Stimulated activated CD8-positive, alpha-beta memory T cell treated with anti-CD3 and anti-CD28 coated beads, Interleukin-15, amount 100 ng/mL, for 24 hours (primary cell): ENCODE measurements at places on chromosomes 5 and 9.

DNA sequence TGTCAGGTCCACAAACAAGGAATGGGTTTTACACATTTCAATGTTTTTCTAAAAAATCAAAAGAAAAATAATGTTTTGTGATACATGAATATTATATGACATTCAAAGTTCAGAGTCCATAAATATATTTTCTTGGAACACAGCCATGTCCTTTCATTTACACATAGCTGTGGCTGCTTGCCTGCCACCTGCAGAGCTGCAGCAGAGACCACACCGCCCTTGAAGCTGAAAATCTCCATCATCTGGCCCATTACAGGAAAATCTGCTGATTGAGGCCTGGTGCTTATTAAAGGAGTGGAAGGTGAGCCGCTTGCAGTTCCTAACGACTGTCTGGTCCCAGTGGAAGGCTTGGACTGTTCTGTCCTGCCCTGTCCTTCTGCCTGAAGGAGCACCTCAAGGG lies 232.6 kb upstream of the ADAMTS16 start:
- no peak for DNase-seq

GRCh38 chr9:13845460-13845859 lies 468.5 kb downstream of the NFIB start:
- no peak for DNase-seq

DNA sequence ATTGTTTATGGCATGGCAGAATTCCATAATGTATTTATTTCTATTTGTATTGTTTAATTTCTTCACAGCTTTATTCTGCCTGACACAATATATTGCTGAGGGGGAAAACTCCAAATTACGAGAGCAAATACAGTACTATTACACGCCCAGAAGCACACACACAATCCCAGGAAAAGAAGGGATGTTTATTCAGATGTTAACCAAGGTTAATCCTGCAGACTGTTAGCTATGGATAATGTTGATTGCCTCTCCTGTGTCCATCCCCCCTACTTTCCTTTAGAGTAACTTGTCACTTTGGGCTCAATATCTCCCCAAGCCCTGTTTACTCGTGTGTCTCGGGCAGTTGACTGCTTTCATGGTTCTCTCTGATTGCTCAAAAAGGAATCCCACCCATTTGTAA lies 84.2 kb upstream of the ERCC6L2 start:
- DNase-seq = no peak

GRCh38 chr5:61286446-61287132 lies 45.5 kb upstream of the ZSWIM6 start:
- DNase-seq = no peak

GRCh38 chr9:70534471-70534870 lies 120.0 kb upstream of the KLF9 start:
- no peak for DNase-seq

GRCh38 chr9:94706922-94707321 lies 19.6 kb upstream of the AOPEP start:
- no peak for DNase-seq

DNA sequence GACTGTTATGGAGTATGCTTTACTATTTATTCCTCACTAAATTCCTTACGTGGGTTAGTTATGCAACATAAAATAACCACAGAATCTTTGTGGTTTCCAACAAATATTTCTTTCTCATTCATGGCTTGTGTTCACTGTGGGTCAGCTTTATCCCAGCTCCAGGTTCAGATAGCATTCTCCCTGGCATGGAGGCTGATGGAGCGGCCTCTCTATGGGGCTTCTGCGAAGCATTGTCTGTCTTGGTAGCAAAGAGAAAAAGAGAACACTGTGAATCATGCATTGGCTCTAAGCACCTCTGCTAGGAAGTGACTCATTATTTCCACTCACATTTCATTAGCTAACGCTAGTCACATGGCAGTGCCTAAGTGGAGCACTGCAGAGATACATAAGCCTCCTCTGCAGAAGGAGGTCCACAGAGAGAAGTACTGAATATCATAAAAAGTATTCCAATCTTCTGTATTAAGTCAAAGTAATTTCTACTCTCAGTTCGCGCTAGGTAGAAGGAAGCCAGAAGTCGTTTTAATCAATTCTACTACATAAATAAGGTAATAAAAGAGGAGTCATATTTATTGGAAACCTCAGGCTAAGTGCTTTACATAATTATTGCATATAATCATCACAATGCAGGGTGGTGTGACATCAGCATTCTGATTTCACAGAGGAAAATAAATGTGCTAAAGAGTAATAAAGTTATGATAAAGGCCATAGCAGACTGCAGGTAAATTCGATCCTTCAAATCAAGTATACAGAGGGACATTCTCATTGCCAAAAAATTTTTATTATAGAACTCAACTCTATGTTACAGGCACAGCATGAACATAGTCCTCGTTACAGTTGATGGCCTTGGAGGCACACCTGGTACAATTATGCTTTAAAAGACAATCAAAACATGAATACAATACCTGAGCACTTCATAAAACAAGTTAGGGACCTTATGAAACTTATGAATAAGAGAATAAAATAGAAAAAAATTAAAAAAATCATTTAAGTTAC lies 531.1 kb downstream of the CETN3 start:
- DNase-seq = no peak

DNA sequence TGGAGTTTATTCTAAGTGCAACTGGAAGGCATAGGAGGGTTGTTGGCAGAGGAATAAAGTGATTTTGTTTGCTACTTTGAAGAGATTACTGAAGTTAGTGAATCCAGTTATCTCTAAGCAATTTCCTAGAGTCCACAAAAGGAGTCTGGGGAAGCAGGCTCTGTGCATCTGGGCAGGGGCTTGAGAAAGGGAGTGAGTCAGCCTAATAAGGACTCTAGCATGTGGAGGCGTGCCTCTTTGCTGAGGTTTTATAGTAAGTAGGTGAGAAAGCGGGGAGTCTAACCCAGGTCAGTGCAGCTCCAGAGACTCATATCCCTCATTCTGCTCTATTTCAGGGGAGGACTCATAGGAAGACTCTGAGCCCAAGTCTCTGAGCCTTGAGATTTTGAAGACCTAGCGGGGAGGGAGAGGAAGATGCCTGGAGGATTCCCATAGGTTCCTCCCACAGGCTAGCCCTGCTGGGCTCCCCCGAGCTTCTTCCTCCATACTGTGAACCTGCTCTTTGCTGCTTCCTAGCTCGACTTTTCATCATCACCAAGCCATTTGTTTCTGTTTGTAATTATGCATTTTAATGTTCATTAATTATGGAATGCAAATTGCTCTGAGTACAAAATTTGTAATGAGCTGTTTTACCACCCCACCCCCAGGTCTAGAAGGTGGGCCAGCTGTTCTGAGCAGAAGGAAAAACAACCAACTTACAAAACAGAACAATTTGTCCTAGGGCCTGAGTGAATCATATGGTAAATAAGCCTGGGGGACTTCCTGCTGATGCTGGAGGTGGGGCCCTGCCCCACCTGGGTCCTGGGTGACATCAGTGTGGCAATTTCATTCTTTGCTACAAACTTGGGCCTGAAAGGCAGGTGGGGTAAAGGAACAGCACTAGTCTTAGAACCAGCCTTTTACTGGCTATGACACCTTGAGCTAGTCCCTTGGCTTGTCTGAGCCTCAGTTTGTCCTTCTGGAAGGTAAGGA lies 150.2 kb downstream of the TRIM32 start:
- DNase-seq = no peak

DNA sequence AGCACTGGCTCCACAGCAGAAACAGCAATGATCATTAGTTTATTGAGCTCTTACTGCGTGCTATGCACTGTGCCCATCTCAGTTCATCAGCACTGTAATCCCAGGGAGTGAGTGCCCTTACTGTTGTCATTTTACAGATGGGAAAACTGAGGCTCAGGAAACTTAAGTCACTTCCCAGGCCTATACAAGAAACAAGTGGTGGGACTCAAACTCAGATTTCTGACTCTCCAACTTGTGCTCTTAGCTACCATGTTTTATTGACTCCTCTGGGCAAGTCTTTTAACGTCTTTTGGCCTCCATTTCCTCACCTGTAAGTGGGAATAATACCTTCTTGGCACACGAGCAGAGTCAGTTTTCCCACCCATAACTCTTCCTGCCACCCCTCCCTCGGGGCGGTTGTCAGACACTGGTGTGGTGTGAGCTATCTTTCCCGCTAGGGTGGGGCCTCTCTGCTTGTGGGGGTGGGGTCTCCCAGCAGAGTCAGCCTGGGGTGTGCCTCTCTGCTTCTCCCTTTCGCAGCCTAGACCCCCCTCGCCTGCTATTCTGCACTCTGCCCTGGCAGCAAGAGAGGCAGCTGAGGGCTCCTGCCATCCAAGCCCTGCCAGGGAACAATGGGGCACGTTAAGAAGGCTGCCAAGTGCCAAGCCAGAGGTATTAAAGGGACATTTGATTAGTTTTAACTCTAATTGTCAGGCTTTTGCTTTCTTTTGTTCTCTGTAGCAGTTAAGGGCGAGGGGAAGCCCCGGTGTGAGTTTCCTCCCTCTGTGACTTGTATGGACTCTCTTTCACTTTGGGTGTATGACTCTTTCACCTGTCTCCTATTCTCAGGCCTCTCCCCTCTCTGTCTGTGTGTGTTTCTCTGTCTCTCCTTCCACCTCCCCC lies 12.1 kb downstream of the GALNT10 start:
- no peak for DNase-seq

DNA sequence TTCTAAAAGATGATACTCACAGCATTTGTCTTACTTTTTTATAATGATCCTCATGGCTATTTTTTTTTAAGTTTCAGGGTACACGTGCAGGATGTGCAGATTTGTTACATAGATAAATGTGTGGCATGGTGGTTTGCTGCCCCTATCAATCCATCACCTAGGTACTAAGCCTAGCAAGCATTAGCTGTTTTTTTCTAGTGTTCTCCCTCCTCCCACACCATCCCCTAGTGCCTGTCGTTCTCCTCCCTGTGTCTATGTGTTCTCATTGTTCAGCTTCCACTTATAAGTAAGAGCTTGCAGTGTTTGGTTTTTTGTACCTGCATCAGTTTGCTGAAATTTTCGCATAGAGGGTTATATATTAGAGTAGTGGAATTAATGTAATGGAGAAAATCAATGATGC lies 189.1 kb upstream of the CDH12 start:
- no peak for DNase-seq

GRCh38 chr5:59593439-59594007 lies 300.0 kb downstream of the PDE4D start:
- no peak for DNase-seq

DNA sequence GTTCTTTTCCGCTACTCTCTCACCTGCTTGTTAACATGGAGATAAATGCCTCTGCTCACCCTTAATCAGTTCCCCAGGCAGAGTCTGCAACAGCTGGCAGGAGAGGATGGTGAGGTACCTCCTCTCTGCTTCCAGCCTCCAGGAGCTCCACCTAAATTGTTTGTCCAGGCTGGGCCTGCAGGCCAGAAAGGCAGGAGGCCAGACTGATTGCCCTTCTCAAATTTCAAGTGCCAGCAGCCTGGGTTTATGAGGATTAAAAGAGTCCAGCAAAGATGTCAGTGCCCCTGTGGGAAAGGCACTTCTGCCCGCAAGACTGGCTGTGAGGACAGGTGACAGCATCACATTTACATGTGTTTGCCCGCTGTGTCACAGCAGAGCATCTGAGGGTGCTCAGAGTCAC lies 19.8 kb downstream of the CORO2A start:
- no peak for DNase-seq

GRCh38 chr5:80885396-80886000 lies 74.7 kb upstream of the RASGRF2 start:
- no peak for DNase-seq

DNA sequence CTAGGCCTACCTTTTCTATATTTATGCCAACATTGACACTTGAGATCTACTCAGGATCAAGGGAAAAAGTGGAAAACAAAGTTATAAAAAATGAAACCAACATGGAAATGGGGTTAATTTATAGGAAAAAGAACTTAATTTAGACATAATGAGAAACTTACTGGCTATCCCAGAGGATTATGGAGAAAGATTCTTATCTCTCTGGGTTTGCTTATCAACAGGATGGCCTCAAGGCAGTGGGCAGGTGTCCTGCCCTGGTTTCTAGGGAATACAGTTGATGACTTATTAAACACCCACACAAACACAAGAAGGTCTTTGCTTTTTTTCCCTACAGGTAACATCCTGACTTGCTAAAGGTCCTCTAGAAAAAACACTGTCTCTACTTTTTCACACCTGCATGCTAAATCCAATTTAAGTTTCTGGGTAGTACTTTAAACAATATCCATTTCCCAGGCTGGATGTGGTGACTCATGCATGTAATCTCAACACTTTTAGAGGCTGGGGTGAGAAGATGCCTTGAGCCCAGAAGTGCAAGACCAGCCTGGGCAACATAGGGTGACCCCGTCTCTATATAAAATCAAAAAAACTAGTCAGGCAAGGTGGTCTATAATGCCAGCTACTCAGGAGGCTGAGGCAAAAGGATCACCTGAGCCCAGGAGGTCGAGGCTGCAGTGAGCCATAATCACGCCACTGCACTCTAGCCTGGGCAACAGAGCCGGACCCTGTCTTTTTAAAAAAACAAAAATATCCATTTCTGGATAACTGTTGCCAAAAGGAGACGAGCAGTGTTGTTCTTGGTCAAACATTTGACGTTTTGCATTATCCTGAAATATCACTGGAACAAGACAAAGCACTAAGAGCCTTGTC lies 6.6 kb upstream of the ZNF608 start:
- DNase-seq = no peak
